ENCODE measurements at places on chromosomes 6 and 20. TPM values are rescaled to one million over a fixed set of nuclear protein-coding genes. Genes with fewer than 3 reads are reported as not detected.

- H3K4me3 ChIP-seq, result no peak overlapping the region
- no peaks in the 10 kb centered on the region for H3K27me3 ChIP-seq
- no peak overlapping the region for H3K27ac ChIP-seq
- H3K4me1 ChIP-seq, result no peaks in the 10 kb centered on the region
Measured at GRCh38 chr6:158205169-158205944, 37.2 kb downstream of the GTF2H5 start.

DNA sequence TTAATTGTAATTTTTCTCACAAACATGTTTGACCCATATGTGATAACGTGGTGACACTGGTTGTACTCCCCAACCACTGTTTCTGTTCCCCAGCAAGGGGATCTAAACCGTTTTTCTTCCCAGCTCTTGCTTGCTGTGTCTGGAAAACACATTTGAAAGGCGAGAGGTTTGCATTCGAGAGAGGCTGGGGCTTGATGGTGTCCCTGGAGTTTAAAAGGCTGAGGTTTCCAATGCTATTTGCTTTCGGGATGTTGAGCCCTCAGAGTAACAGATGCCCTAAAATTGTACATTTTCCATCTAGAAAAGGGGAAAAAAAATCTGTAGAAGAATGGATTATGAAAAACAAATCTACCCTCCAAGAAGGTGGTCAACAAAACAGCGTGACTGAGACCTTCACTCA is 35.4 kb downstream of the AKAP12 start:
- H3K36me3 ChIP-seq, result no peaks in the 10 kb centered on the region
- H3K4me3 ChIP-seq, result no peak overlapping the region
- H3K4me1 ChIP-seq, result peaks cover 3% of the 10 kb centered on the region
- H3K27me3 ChIP-seq, result no peaks in the 10 kb centered on the region
- no peak for DNase-seq

DNA sequence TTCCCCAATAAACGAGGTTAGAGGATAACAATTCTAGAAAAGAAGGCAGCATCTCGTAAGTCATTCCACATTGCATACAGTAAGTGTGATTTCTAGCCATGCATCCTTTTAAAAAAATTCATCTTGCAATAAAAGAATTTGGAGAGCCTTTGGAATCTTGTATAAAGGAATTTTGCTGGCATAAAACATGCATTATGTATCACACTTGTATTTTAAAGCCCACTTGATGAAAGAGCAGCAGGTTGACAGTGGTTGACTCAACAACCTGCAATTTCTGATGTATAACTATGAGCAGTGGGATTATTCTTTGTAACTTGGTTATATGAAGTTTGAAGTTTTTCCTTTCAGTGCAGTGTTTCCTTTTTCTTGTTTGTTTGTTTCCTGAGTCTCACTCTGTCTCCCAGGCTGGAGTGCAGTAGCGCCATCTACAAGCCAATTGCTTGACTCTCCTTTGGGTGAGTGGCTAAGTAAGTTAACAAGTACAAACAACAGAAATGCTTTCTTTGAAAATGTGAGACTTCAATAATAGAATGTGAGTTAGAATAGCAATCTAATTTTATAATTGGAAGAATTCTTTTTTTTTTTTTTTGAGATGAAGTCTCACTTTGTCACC is 39.9 kb downstream of the JARID2 start:
- no peak overlapping the region for H3K4me3 ChIP-seq
- no peaks in the 10 kb centered on the region for H3K36me3 ChIP-seq
- peaks cover 6% of the 10 kb centered on the region for H3K4me1 ChIP-seq
- DNase-seq, result no peak

DNA sequence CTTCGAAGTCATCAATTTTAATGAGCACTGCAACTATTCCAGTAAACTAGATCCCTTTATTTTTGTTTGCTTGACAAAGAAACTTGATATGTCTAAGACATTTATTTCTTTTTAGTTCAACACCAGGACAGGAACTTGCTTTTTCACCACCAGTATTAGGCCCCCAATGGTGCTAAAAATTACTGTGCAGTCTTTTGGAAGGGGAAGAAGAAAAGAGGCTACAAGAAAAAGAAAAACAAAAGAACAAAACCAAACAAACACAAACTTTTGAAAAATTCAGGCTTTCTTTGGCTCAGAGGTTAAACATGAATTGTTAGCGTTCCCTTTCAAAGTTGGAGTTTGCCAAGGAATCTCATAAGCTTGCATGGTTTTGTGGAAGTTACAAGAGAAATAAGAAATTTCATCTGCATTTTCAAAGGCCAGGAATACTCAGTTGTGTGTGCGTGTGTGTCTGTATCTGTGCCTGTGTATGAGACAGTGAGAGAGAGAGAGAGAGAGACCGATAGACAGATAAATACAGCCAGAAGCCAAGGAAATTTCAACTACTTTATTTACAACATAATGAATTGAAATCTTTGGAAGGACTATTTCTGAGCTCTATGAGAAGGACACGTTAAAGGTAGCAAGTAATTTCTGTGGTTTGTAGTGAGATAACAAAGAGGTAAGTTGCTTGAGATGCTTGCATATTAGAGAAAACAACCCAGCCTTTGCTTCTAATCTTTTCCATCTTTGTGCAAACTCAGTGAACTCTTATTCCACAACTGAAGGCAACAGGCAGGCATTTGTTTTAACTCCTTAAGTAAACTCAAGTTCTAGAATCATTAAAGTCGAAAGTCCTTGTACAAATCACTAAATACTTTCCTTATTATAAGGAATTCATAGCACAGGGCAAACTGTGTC is 171.0 kb upstream of the CITED2 start:
- H3K36me3 ChIP-seq, result no peaks in the 10 kb centered on the region
- no peak for DNase-seq
- H3K4me1 ChIP-seq, result no peaks in the 10 kb centered on the region

Gene NOX3
- total RNA-seq, result not detected

Gene PHACTR3
- 11.3 TPM for total RNA-seq

GRCh38 chr6:136226674-136227377 is 23.3 kb downstream of the MTFR2 start:
- H3K27me3 ChIP-seq, result no peaks in the 10 kb centered on the region
- H3K4me1 ChIP-seq, result peaks cover 1% of the 10 kb centered on the region
- no peak for DNase-seq
- no peak overlapping the region for H3K27ac ChIP-seq

Gene SLC17A2
- total RNA-seq, result not detected

GRCh38 chr6:147384737-147385710 is 123.5 kb upstream of the SAMD5 start:
- no peaks in the 10 kb centered on the region for H3K4me1 ChIP-seq
- no peak for DNase-seq
- no peak overlapping the region for H3K27ac ChIP-seq
- no peaks in the 10 kb centered on the region for H3K27me3 ChIP-seq
- H3K4me3 ChIP-seq, result no peak overlapping the region

DNA sequence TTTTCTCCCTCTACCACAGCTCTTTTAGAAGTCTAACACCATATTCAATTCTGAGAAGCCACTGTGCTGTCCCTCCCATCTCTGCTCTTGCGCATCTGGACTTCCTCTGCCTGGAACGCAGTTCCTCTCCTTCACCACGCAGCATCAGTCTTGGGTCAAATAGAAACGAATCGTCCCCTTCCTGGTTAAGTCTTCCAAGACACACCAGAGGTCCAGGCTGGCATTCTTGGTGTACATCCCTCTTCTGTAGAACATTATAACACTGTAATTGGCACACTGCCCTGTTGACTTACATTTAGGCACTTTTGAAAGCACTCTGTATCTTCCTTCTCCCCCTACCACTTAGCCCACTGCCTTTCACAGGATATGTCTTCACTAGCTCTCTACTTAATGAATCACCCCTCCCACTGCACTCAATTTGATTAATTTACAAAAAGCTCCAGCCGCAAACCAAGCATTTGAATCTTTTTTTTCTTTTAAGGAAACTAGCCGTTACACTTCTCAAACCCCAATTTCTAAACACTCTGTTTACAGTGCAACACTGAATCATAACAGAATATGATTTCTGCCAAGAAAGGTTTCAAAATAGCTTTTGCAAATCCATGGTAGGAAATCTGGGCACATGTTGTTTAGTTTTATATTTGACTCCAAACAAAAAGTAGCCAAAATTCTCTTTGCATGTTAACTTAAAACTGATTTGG is 140.8 kb upstream of the CARMIL1 start:
- no peaks in the 10 kb centered on the region for H3K27me3 ChIP-seq
- peak overlapping the region; percentile 33 for H3K27ac ChIP-seq
- peak overlapping the region; percentile 40 for H3K4me3 ChIP-seq
- no peaks in the 10 kb centered on the region for H3K36me3 ChIP-seq

DNA sequence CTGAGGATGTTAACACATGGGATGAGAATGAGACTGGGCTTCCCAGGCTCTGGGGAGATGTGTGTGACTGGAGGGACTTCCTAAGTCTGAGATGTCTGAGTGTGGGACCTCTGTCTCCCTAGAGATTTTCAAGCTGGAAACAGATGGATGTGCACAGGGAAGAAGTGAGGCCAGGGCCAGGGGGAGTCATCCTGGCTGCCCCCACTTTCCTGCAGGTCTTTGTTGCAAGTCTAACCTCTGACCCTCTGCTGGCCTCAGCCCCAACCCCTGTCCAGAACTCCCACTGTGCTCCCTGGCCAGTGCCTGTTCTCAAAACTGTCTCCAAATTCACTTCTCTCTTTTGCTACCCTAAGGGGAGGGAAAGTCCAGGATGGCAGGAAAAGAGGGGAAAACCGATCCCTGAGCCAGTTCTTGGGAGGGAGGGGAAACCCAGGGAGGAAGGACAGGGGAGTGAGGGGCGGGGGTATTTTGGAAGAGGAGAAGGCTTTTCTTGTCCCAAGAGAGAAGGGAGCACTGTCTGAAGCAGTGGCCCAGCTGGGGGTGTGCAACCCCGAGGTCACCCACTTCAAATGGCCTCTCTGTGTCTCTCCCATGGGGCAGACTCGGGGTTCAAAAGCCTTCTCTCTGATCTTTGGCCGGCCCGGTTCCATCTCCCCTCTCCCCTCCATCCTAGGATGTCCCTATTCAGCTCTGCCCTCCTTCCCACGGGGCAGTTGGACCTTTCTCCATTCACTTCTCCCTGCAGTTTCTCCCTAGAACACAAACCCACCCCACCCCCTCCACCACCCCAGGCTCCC is 3.1 kb downstream of the PPP1R18 start:
- H3K4me3 ChIP-seq, result peak overlapping the region; percentile 54
- DNase-seq, result peak; percentile 60
- no peaks in the 10 kb centered on the region for H3K36me3 ChIP-seq
- peaks cover 15% of the 10 kb centered on the region for H3K4me1 ChIP-seq
- no peaks in the 10 kb centered on the region for H3K27me3 ChIP-seq

Gene ANKRD6
- total RNA-seq, result 25.6 TPM

Gene NRSN1
- not detected for total RNA-seq

- no peaks in the 10 kb centered on the region for H3K27me3 ChIP-seq
- no peaks in the 10 kb centered on the region for H3K4me1 ChIP-seq
- no peak overlapping the region for H3K4me3 ChIP-seq
- H3K36me3 ChIP-seq, result no peaks in the 10 kb centered on the region
- no peak for DNase-seq
- H3K27ac ChIP-seq, result no peak overlapping the region
Measured at GRCh38 chr6:79257381-79258205, 23.1 kb upstream of the HMGN3 start.

Gene KIF25
- 0.35 TPM for total RNA-seq

GRCh38 chr6:20539387-20539786 is 5.1 kb downstream of the CDKAL1 start:
- no peak for DNase-seq
- peaks cover 11% of the 10 kb centered on the region for H3K4me1 ChIP-seq
- no peaks in the 10 kb centered on the region for H3K27me3 ChIP-seq
- H3K4me3 ChIP-seq, result no peak overlapping the region
- no peak overlapping the region for H3K27ac ChIP-seq

DNA sequence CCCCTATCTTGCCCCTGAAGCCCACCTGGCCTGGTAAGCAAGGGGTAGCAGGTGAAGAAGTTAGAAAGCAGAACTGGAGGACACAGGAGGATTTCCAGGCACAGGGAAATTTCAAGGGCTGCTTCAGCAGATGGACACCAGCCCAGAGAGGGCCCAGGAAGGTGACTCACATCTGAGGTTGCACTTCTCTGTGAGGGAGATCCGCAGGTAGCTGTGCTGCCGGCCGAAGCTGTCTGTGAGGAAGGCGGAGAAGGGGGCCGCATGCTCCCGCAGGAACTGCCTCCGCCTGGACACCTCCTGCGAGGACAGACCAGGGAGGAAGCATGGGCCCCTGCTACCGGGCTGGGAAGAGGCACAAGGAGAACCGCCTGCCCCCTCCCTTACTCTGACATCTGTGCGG is 7.1 kb downstream of the MOCS1 start:
- H3K4me3 ChIP-seq, result no peak overlapping the region
- no peak overlapping the region for H3K27ac ChIP-seq
- no peaks in the 10 kb centered on the region for H3K27me3 ChIP-seq
- no peak for DNase-seq

Gene TMEM200A
- 16.9 TPM for total RNA-seq

- H3K27ac ChIP-seq, result no peak overlapping the region
- no peaks in the 10 kb centered on the region for H3K27me3 ChIP-seq
- no peak for DNase-seq
- no peak overlapping the region for H3K4me3 ChIP-seq
- no peaks in the 10 kb centered on the region for H3K36me3 ChIP-seq
Measured at GRCh38 chr20:49427751-49428518, 54.5 kb downstream of the KCNB1 start.

DNA sequence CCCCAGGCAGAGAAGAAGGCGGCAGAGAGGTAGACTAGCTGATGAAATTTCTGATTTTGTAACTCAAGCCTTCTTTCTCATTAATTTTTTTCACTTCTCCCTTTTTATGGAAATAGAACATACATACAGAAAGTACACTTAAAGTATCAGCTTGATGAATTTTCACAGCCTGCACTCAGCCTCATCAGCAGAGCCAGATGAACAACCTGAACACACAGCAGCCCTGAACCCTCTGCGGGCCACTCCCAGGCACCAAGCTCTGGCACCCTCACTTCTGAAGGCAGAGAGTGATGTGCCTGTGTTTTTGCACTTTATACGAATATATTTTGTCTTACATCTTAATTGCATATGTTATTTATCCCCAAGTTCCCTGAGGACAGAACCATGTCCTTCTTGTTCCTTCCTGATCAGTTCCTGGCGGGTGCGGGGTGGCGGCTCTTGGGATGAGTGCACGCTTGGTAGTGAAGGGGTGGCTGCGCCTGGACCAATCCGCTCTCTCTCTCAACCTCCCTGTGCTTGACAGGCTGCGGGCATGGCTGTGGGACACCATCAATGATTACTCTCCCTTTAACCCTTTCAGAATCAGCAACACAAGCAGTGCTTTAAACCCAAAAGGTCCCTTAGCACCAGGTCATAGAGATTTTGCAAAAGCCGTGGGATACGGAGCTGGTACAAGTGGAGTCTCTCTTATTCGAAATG is 34.8 kb upstream of the AFDN start:
- DNase-seq, result no peak
- no peak overlapping the region for H3K4me3 ChIP-seq
- H3K27ac ChIP-seq, result no peak overlapping the region
- H3K4me1 ChIP-seq, result peaks cover under 1% of the 10 kb centered on the region

- H3K4me1 ChIP-seq, result peaks cover 1% of the 10 kb centered on the region
- no peaks in the 10 kb centered on the region for H3K36me3 ChIP-seq
- DNase-seq, result no peak
- H3K27ac ChIP-seq, result peak overlapping the region; percentile 80
- H3K4me3 ChIP-seq, result peak overlapping the region; percentile 79
- no peaks in the 10 kb centered on the region for H3K27me3 ChIP-seq
Measured at GRCh38 chr6:135054226-135054568, 425 bp downstream of the HBS1L start.

All from ovary (tissue), 10 donors.